ENCODE measurements at places on chromosomes 5 and 9. TPM values are rescaled to one million over a fixed set of nuclear protein-coding genes. Genes with fewer than 3 reads are reported as not detected.

Gene PFN3
- not detected for polyA plus RNA-seq

Gene PAPPA
- polyA plus RNA-seq = 0.29 TPM

Gene ZNF462
- polyA plus RNA-seq = 17.6 TPM

Gene CTSV
- polyA plus RNA-seq = not detected

Gene PCDHB15
- polyA plus RNA-seq = 30.0 TPM

Gene ZNF474
- polyA plus RNA-seq = not detected

Gene RNF183
- not detected for polyA plus RNA-seq

Gene ZNF354B
- 2.0 TPM for polyA plus RNA-seq

Gene SLC2A8
- 31.2 TPM for polyA plus RNA-seq

Gene CDO1
- 40.0 TPM for polyA plus RNA-seq

Gene ANKRD34B
- not detected for polyA plus RNA-seq
